Mammary epithelial cell (primary cell): ENCODE measurements at places on chromosomes 16 and 17. TPM values are rescaled to one million over a fixed set of nuclear protein-coding genes. Genes with fewer than 3 reads are reported as not detected.

DNA sequence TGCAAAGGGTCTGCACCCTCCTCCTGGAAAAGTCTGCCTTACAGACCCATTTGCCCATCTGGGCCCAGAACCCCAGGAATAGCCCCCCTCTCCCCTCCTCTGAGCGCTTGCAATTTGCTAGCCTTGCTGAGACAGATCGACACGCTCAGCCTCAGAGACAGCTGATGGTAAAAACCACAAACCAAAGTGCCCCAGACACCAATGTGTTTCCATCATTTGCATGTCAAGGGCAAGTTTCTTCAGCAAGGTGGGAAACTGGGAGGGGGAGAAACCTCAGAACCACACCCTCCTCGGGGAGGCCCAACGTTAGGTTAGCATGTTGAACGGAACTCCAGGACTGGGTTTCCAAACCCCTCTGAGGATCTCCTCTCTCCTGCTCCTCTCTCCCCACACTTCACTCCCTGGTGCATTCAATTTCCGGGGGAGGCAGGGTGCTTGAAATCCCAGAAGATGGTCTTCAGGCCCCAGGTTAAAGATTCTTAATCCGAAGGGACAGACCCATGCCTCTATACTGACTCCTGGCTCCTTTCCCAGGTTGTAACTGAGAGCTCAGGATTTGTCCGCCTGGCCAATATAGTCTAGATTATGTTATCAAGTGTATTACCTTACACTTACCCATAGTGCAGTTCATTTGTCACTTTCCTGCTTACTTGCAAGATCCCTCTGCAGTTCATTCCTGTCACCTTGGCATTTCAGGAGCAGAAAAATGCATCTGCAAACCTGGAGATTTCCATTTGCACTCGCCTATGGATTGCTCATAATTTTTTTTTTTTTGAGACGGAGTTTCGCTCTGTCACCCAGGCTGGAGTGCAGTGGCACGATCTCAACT, 1.3 kb upstream of the CUEDC1 start:
- no peak for DNase-seq

GRCh38 chr16:79026117-79026516, 574.4 kb downstream of the MAF start:
- no peak for DNase-seq

Gene ARHGDIG
- not detected in 2 replicates for total RNA-seq

DNA sequence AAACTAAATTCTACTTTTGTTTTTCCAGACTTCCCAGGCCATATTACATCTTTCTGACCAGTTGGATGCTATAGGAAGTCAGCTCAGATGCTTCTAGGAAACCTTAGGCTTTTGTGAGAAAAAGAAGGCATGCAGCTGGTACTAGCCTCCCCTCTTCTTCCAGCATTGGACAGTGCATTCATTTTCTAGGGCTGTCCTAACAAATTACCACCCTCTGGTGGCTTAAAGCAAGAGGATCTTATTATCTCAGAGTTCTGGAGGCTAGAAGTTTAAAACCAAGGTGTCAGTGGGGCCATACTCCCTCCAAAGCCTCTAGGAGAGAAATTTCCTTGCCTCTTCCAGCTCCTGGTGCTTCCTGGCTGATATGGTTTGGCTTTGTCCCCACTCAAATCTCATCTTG, 467.8 kb downstream of the SLC39A11 start:
- DNase-seq, result no peak

Gene DNAI2
- total RNA-seq, result not detected in 2 replicates

DNA sequence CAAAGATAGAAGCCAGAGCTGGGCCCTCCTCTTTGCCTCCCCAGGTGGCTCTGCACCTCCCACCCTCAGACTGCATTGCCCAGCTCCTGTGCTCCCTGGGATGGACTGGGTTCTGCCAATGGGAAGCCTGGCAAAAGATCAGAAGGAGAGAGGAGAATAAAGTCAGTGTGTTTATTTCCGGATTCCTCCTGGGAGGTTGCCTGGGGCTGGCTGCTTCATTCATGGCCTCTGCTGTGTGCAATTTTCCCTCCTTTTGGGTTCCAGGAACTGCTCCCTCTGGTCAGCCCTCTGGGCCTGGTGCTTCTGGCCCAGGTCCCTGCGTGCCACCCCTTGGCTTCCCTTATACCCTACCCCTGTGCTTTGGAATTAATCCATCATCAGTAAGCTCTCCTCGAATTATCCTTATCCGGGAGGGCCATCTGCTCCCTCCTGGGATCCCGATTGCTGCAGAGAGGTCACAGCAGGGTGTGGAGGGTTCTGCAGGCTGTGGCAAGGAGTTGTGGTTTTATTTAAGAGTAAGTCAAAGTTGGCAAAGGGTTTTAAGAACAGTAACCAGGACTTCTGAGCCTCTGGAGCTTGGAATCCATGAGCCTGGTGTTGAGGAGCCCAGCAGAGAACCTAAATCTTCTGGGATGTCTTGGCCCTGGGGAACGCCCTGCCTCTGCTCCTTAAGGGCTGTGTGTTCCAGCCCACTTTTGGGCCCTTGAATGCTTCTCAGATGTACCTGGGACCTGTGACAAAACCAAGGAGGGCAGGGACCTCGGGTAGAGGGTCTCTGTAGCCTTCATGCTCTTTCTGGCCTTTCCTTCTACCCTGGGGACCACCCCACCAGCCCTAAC, 8.2 kb upstream of the MMP2 start:
- DNase-seq, result peak; percentile 60

- no peak for DNase-seq
These were observed 9.2 kb downstream of the C1QTNF1 start for GRCh38 chr17:79033046-79033616.

Gene SLFN12
- total RNA-seq, result 6.3 and 10.8 TPM in 2 replicates

Gene MTHFSD
- 17.3 TPM for total RNA-seq

Gene CCL13
- total RNA-seq, result not detected in 2 replicates

- peak; percentile 21 for DNase-seq
These were observed 5.0 kb upstream of the NPRL3 start for GRCh38 chr16:143456-143855.

Gene KRTAP1-5
- total RNA-seq, result 0.17 TPM

GRCh38 chr16:20803561-20804214, 2.6 kb downstream of the ERI2 start:
- no peak for DNase-seq

- DNase-seq, result peak; percentile 51
These were observed 338.3 kb downstream of the CA10 start for GRCh38 chr17:51820252-51820651.
